ENCODE measurements at places on chromosomes 11 and 22.

DNA sequence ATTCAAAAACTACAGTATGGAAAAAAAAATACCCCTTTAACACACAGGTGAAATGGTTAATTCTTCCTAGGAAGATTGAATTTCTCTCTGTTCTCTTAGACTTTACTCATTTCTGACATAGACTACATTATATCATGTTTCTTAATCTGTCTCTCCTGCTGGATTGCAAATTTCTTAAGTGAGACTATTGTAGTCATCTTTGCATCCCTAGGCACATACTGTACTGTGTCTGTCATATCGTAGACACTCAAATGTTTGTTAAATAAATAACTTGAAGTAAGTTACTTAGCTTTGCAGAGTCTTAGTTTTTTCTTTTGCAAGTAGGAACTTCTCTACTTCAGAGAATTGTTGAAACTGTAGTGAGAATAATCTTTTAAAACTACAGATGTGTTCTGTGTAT, 58.7 kb downstream of the FAM83F start:
- DNase-seq = no peak

DNA sequence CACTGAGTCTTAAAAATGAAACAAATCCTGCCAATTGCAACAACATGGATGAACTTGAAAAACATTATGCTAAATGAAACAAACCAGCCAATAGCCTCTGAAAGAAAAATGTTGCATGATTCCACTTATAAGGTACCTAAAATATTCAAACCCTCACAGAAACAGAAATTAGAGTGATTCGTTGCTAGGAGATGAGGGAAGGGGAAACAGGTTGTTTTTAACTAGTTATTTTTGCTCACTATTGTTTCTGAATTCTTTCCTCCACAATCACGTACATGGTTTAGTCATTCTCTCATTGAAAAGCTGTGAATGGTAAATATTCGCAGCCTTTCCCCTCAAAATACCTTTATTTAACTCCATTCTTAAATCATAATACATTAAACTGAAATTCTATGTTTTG, 14.0 kb upstream of the TYR start:
- DNase-seq = no peak

- DNase-seq = no peak
Observed at GRCh38 chr11:34263441-34264091, 94.2 kb downstream of the ABTB2 start.

- no peak for DNase-seq
Observed at GRCh38 chr11:60905551-60906113, 753 bp downstream of the PRPF19 start.

- DNase-seq = no peak
Observed at GRCh38 chr22:20956258-20957101, 10.6 kb upstream of the AIFM3 start.

DNA sequence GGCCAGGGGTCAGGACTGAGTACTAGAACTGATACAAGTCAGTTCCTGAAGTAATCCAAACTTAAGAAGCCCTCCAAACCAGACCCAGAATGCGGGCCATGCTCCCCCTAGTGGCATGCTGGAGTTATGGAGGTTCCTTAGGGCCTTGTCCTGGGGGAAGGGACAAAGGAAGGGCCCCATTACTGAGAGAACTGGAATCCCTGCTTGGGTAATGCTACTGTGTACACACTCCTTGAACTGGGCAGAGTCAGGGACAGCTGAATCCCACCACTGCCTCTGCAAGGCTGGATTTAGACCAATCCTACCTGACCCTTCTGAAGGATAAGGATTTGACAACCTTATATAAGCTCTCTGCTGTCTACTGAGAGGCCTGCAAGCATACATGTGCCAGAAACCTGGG, 97.3 kb upstream of the AKIP1 start:
- DNase-seq = peak; percentile 8

DNA sequence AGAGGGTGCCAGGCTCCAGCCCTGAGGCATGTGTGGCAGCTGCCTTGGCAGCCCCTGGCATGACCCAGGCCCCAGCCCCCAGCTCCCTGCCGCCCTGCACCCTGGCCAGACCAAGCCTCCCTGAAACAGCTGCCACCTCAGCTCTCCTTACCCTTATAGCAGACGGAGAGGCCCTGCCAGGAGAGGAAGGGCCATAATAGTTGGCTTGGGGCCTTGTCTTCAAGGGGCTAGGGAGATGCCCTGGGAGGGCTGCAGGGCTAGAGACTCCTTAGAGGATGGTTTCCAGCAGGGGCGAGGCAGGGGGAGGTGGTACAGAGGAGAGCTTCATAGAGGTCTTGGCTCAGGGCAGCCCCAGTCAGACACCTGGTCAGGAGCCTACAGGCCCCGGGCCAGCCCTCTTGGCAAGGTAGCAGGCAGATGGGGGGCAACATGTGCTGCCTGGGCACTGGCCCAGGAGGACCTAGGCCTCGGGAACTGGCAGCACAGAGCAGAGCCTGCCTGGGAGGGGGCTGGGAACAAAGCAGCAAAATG, 13.0 kb downstream of the SMTN start:
- DNase-seq = no peak

DNA sequence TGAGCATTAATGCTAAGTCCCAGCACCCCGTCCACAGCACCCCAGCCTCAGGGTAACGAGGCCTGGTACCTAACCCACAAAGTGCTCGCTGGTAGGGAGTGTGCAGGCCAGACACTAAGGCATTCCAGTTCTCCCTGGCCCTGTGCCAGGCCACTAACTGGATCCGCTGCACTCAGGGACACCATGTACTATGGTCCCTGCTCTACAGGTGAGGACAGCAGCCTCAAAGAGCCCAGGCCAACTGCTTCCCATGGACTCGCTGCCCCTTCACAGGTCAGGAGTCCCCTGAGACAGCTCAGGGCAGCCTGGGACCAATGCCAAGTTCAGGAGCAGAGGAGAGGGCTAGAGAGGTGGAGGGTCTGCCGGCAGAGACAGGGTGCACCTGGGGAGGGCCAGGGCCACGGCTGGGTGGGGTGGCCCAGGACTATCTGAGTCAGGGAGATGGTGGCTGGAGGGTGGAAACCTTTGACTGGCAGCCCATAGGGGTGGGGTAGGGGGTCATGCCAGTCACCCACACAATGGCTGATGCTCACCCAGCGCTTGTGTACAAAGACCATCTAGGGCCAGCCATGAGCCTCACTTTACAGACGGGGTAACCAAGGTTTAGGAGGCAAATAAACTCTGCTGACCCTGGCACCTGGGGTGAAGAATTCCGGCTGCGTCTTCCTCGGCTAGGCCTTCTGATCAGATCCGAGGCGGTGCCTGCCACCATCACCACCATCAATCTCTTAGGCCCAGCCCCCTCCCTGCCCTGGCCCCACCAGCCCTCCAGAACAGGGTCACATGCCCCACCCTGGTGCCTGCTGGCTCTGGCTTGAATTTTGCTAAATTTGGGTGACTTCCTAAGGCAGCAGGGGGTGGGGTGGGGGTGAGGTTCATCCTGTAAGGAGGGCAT, 5.6 kb downstream of the OSBPL5 start:
- no peak for DNase-seq

DNA sequence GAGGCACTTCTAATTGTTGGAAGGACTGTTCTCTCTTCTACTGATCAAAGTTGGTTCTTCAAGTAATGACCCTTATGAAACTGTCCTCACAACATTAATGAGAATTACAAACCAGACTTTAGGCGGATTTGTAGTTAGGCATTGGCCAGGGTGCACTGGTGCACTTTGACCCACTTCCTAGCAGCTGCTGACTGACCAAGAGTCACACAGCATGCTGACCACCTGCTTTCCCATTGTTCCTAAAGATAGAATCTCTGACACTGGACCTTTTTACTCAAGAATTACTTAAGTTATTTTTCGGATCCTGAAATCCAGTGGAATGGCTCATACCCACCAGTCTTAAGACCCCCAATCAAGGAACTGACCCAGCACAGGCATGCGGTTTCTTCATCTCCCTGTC, 264.0 kb downstream of the ST3GAL4 start:
- no peak for DNase-seq

- no peak for DNase-seq
Observed at GRCh38 chr11:122731500-122731913, 76.0 kb downstream of the UBASH3B start.

DNA sequence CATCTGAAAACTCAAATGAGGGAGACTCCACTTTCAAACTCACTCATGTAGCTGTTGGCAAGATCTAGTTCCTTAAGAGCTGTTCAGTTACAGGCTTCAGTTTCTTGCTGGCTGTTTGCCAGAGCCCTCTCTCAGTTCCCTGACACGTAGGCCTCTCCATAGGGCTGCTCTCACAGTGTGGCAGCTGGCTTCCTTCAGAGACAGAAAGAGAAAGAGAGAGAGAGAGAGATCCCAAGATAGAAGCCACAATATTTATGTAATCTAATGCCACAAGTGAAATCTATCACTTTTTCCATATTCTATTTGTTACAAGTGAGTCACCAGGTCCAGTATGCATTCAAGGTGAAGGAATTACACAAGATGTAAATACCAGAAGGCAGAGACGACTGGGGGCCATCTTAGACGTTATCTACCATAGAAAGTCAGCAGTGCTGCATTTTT, 168.8 kb downstream of the RCN1 start:
- DNase-seq = no peak

GRCh38 chr11:19091366-19091765, 25.6 kb upstream of the ZDHHC13 start:
- no peak for DNase-seq

GRCh38 chr22:49305966-49306631, 521.6 kb downstream of the BRD1 start:
- DNase-seq = no peak

GRCh38 chr11:63919267-63920125, 2.5 kb upstream of the RCOR2 start:
- DNase-seq = no peak

DNA sequence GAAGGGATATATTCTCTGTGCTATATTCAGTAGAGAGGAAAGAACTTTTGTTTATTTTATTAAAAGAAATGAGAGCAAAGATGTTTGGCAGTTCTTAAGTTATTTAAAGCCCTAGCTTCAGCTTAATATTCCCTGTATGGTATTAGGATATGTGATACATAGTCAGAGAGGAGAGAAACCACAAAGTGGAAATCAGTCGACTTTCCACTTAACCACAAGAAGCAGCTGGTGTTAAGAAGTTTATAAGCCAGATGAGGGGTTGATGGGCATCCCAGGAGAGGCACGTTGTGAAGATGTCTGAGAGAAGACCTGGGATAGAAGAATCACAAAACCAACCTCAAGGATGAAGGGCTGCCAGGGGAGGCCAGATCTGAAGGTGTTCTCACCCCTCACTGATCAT, 23.3 kb upstream of the PHF21B start:
- no peak for DNase-seq

DNA sequence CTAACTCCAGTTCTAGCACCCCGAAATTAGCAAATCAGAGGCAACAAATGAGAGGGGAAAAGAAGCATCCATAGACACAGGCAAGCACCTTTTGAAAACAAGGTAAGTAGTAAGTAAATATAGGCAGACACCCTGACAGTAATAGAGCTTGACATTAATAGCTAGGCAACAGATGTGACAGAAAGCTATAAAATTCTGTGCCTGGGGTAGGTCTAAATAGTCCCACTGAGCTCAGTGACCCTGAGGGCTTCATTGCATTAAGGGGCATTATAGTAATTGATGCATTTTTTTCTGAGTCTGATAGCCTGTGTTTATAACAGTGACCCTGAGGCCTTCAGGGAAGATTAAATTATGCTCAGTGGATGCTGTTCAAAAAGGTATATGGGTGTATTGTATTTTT, 197.1 kb downstream of the HIPK3 start:
- no peak for DNase-seq

- DNase-seq = no peak
Observed at GRCh38 chr22:34045311-34045710, 125.0 kb upstream of the LARGE1 start.

DNA sequence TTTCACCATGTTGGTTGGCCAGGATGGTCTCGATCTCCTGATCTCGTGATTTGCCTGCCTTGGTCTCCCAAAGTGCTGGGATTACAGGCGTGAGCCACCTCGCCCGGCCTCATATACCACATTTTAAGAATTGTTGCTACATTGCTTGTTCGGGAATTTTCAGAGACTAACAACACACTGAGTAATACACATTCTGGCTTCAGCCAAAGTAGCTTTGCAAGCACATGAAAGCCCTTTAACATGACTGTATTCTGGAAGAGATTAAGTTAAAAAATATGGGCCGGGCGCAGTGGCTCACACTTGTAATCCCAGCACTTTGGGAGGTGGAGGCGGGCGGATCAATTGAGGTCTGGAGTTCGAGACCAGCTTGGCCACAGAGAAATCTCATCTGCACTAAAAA, 15.0 kb downstream of the CRTAM start:
- DNase-seq = no peak

GRCh38 chr11:108483163-108483562, 15.0 kb downstream of the POGLUT3 start:
- DNase-seq = no peak

GRCh38 chr11:84014539-84014938, 728.4 kb upstream of the CCDC90B start:
- DNase-seq = no peak

GRCh38 chr22:29663180-29663821, 56.5 kb upstream of the CABP7 start:
- DNase-seq = no peak

GRCh38 chr11:113477321-113477720, 2.1 kb upstream of the DRD2 start:
- no peak for DNase-seq

DNA sequence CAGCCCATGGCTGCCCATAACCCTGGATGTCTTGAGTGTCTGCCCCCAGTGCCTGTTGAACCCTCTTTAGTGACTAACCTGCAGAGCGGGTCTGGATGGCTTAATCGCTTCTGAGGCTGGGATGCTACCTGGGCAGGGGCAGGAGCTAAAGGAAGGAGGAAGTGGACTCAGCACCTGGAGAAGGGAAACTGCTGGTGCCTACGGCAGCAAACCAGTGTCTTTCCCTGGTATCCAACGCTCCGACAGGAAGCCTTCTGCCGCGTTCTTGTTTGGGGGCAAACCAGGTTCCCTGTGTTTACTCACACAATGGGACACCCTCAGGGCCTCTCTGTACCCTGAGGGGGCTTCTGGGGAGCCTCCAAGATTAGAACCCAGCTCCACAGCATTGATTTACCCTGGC, 38.1 kb upstream of the B3GAT1 start:
- DNase-seq = no peak

GRCh38 chr22:26079009-26079408, 90.3 kb upstream of the SEZ6L start:
- DNase-seq = no peak

GRCh38 chr22:27799015-27799826, 2.3 kb downstream of the MN1 start:
- no peak for DNase-seq

- DNase-seq = no peak
Observed at GRCh38 chr11:62665599-62666258, 617 bp downstream of the CSKMT start.

GRCh38 chr11:110972106-110972505, 259.9 kb upstream of the ARHGAP20 start:
- DNase-seq = no peak

GRCh38 chr11:35281169-35281688, 138.1 kb downstream of the SLC1A2 start:
- no peak for DNase-seq

DNA sequence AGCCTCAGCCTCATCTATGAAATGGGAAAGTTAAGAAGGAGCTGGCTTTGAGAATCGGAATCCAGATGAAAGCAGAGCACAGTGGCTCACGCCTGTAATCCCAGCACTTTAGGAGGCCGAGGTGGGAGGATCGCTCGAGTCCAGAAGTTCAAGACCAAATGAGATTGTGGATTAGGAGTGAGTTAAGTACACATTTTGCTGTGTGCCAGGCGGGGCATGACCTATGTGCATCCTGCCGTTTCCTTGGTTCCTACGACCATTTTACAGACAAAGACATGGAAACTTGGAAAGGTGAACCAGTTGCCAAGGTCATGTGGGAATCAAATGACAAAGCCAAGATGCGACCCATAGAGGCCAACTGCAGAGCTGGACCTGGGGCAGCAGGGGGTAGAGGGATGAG, 4.2 kb downstream of the PLA2G3 start:
- no peak for DNase-seq

GRCh38 chr11:130001461-130002351, 929 bp downstream of the PRDM10 start:
- DNase-seq = no peak

Measured in naive thymus-derived CD4-positive, alpha-beta T cell (primary cell).